ENCODE measurements at places on chromosomes 7 and 10.

- DNase-seq: no peak
These were observed 5.9 kb downstream of the FEZF1 start for GRCh38 chr7:122298618-122299017.

GRCh38 chr10:88114368-88114767, 250.9 kb downstream of the PTEN start:
- no peak for DNase-seq

- peak; percentile 60 for DNase-seq
These were observed 5.4 kb downstream of the ARHGAP21 start for GRCh38 chr10:24718031-24718855.

GRCh38 chr7:105985229-105985628, 22.2 kb downstream of the CDHR3 start:
- no peak for DNase-seq

DNA sequence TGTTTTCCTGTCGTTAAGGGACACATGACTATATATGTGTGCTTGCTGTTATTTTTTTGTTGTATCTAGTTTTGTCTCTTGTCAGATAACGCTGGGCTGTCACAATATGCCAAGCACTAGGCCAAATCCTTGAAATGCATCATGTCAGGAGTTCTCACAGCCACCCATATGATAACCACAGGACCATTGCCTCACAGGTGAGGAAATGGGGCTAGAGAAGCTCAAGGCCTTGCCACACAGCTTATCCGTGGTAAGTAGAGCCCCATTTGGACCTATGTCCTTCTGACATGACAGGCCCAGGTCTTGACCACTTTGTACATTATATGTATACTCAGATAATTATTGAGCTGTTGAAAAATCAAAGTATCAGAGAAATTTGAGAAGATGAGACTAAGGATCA, 42.0 kb upstream of the TARP start:
- DNase-seq: no peak

DNA sequence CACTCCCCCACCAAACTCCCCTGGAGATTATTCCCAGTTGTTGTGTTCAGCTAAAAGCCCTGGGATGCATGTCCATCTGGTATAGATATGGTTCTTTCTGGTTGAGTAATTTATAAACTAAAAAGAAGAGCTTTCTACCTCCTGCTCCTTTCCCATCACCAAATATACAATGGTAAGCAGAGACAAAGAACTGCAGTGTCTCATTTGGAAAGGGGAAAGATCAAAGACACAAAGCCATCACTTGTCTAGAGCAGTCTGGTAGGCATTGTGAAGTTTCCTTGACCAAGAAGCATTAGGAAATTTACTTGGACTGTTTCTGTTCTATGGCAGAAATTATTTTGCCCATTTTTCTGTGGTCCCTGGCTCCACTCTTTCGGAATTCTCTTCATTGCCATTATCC, 24.9 kb upstream of the PANK1 start:
- DNase-seq: no peak

DNA sequence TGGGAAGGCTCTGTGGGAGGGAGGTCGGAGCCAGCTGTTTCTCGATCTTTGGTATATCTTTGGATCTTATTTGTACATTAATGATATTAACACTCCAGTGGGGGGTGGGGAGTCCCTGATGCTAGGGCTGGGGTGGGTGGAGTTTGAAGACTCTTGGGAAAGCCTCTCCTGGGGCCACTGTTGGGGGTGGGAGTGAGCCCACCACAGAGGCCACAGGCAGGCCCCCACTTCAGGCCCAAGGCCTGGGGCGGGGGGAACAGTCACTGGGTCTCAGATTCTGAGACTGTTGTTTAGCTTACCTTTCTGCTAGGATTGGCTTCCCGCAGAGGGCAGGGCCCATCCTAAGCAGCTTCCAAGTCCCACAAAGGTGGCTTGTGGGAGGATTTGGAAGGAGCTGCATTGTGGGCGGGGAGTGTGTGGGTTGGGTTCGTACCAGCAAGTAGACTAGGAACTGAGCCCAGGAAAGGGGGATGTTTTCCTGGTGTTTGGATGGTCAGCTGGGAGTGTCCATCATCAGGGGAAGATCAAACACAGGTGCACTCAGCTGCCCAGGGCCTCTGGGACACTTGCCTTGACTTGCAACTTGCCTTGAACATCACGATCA, 11.9 kb downstream of the YKT6 start:
- no peak for DNase-seq

DNA sequence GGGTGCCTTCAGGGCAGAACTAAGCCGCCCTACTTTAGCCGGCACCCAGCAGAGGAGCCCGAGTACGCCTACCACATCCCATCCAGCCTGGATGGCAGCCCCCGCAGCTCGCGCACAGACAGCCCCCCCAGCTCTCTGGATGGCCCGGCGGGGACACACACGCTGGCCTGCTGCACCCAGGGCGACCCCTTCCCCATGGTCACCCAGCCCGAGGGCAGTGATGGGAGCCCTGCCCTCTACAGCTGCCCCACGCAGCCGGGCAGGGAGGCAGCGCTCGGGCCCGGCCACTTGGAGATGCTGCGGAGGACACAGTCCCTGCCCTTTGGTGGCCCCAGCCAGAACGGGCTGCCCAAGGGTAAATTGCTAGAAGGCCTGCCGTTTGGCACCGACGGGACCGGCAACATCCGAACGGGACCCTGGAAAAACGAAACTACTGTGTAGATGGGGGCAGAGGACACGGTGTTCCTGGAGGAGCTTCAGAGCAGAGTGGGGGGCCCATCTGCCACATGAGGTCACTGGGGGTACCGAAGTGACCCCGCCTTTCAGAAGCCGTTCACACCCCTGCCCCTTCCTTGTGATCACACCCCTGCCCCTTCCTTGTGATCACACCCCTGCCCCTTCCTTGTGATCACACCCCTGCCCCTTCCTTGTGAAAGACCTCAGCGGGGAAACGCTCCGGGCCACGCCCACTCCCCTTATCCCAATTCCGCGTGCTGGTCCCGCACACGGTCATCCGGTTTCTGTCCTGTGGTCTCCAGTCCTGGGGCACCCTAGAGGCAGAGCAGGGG, 30.8 kb upstream of the KNDC1 start:
- DNase-seq: no peak

GRCh38 chr10:110356628-110357245, 52.0 kb upstream of the SMNDC1 start:
- DNase-seq: no peak

DNA sequence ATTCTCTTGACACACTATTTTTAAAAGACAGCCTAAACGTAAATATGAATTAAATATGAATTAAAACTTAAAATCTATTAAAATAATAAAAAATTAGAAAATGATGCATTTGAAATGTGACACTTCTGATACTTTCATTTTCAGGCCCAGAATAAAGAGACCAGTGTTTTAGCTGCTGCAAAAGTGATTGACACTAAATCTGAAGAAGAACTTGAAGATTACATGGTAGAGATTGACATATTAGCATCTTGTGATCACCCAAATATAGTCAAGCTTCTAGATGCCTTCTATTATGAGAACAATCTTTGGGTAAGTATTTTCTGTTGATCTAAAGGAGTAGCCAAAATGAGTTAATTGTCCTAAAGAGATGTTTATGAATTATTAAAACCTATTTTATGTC, 23.6 kb downstream of the SLK start:
- no peak for DNase-seq

GRCh38 chr7:84249656-84250055, 55.1 kb upstream of the SEMA3A start:
- no peak for DNase-seq

- DNase-seq: no peak
These were observed 48.9 kb downstream of the AKR1D1 start for GRCh38 chr7:138125119-138125518.

DNA sequence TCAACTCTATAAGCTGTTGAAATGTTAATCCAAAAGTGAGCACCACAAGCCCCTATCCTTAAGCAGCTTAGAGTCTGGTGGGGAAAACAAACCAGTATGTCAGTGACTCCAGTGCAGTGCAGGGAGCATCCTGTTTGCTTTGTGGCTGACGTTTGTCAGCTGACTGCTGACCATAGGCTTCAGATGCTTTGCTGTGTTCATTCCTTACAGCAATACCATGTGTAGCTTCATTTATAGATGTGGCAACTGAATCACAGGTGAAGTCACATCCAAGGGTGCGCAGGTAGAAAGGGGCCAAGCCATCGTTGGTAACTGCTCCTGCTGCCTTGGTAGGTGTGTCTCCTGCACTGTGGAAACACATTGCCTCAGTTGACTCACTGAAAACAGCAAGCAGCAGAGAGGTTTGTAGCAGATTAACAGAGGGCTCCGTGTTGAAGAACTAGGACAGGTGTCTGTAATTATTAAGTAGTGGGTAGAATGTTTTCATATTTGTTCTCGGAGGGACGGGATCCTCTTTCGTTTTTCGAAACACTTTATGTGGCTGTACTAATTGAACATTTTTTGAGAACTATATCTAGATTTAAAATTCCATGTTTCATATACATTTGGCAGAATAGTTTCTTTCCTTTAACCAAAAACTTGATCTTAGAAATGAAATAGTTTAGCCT, 2.0 kb downstream of the INSIG1 start:
- DNase-seq: no peak

DNA sequence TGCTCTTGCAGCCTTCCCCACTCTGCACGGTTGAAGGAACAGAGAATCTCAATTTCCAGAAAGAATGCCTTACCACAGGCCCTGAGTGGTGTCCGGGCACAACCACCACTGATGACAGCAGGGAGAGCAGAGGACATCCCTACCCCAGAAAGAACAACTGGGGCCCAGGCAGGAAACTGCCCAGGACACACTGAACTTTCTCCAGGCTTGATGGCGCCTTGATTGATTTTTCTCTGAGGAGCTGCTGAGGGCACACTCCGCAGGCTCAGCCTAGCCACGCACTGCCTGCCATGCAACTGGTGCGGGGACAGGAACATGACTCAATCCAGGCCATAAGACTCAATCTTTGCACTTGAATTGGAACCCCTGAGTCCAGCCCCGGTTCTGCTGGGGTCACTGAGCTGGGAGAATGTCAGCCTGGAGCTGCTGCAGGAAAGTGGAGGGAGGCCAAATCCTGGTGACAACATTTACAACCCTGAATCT, 5.9 kb downstream of the AKR1B1 start:
- no peak for DNase-seq

DNA sequence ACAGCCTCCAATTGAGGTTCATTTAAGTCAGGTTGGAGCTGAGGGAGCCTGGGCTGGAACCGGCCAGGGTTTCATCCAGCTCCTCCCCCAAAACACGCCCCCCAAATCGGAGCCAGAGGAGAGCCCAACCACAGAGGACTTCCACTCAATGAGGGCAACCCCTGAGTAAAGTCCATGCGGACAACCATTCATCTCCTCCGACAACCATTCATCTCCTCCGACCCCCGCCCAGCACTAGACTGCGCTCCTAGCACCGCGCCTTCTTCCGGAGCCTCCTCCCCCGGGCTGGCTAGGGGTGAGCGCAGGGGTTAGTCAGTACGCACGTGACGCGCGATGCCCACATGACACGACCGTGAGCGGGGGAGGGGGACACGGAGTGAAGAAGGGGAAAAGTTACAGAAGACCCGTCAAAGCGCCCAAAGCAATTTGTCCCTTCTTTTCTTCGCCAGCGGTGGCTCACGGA, 1.4 kb downstream of the MAGI2 start:
- peak; percentile 64 for DNase-seq

Measured in GM04504 (cell line).